ENCODE measurements at places on chromosomes 5 and 9.

DNA sequence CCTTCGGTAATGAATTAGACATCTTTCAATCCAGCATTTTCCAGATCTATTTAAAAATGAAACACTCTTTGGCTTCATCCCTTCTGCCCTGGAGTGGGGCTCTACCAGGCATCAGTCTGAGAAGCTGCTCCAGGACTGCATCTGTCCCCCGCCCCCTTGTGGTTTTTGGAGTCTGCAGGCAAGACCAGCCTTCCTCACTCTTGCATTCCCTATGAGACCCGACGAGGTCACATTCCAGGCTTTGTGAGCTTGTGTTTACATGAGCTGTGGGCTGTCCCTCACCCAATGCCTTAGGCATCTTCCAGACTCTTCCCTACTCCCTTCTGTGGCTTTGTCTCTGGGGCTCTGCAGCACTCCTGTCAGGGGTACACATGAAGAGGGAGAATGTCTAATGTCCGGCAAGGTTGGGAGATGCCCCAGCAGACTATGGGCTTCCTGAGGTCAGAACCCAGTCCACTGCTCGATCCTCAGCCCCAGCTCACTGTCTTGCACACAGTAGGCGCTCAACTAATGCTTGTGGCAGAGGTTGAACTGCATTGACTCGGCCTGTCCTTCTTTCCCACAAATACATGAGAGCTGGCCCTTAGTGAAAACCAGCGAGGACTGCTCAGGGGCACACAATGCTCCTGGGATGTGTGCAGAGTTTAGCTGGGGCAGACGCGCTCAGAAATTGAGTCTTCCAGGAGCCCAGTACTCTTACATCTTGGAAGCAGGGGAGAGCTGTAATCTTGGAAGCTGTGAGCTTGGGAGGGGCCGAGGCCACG is 11.7 kb upstream of the GADD45G start:
- DNase-seq: no peak

DNA sequence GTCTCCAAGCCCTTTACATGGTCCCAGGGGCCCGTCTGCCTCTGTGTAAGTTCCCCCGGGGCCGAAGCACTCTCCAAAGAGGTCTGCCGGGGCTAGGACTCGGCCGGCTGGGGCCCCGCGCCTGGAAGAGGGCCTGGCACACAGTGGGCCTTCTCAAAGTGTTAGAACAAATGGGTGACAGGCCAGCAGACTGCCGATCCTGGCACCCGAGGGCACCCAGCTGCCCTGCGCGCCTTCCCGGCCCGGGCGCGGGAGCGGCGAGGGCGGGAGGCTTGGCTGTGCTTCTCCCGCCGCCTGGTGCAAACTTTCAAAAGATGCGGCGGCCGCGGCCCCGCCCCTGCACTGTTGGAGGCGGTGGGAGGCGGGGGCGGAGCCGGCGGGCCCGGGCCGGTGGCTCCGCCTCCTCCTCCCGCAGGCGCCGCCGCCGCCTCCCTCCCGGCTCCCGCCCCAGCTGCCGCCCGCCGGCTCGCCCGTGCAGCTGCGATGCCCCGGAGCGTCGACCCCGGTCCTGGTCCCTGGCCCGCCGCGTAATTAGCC is at the start of gene NEURL1B:
Gene NEURL1B, plus strand, starts transcription at position 442 of the 537 bp plus-strand sequence. CDS start 144 bp downstream, outside the sequence.
- DNase-seq: no peak

DNA sequence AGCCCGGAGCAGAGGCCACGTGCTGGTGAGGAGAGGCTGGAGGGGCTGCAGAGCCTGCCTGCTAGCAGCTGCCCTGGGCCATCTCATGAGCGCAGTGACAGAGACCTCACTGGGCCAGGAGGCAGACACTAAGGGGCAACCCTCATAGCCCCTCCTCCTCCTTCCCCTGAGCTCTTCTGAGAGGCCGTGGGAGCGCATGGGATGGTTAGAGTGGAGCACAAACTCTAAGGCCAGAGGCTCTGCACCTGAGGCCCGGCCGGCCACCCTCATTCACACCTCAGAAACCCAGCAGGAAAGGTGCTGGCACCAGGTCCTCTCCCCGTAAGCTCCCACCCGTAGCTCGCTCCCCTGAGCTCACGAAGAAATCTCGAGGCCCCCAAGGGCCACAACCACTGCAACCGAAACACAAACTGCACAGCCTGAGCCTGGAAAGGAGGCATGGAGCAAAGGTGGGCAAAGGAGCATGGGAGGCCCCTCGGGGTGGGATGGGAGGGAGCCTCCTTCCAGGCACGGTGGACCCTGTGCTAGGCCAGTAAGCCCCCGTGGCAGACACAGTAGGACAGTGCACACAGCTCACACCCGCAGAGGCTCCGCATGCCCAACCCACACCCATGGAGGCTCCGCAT is 17.7 kb downstream of the CAMSAP1 start:
- no peak for DNase-seq

GRCh38 chr5:121988488-121988887 is 26.7 kb downstream of the SRFBP1 start:
- DNase-seq: no peak

DNA sequence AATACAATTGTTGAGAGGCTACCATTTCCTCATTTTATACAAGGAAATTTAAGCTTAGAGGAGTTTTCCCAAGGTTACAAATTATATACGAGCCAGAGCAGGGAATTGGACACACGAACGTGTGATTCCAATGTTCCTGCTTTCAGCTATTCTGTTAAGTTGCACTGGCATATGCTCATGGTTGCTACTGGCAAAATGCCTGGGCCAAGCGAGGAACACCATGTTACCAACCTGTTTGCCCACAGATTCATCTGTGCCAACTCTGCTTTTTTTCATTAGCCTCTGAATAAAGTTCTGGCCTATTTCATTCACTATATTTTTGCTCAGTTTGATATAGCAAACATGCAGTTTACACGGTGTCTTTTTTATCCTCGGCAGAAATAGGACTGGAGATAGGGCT is 5.1 kb upstream of the C5orf46 start:
- DNase-seq: no peak

GRCh38 chr5:158780656-158781237 is 319.0 kb downstream of the EBF1 start:
- no peak for DNase-seq

DNA sequence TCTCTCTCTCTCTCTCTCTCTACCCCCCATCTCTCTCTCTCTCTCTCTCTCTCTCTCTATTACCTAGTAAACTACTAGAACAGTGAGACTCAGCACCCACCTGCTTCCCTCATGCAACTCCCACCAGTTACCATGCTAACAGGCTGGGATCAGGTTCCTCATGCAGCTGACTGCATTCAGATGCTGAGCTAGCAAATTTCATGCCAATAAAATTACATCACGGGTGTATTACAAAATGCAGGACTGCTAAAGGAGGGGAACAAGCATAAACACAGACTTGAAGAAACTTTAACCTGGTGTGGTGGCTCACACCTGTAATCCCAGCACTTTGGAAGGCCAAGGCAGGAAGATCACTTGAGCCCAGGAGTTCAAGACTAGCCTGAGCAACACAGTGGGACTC is 76.0 kb downstream of the CEMIP2 start:
- DNase-seq: no peak

DNA sequence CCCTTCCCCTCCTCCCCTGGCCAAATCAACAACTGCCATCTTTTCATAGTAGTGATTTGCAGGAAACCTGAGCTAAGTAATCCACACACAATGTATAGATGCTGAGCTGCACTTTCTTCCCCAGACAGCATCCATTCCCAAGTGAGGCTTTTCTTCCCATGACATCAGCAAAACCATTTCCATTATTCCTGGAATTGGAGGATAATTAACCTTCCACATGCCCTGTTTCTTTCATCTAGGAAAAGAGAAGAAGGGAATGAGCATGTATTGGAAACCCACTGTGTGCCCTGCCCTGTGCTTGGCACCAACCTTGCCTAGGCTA is 268.0 kb downstream of the ZSWIM6 start:
- DNase-seq: no peak

DNA sequence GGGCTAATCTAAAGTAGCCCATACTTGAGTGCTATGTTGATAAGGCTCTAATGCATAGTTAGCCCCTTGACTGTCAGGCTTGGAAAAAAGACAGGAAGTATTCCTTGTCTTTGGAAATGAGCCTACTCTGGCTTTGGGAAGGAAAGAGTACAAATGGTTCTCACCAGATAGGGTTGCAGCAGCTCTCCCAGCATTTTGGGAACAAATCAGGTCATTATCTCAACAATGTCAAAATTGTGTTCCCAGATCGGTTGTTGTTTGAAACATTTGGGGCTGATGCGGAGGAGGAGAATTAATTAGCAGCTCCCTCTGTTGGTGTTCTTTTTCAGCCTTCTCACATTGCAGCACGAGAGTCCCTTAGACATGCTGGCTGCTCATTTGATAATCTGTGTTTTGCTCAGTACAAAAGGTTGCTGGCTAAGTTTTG is 294.7 kb upstream of the DMRT1 start:
- DNase-seq: no peak

DNA sequence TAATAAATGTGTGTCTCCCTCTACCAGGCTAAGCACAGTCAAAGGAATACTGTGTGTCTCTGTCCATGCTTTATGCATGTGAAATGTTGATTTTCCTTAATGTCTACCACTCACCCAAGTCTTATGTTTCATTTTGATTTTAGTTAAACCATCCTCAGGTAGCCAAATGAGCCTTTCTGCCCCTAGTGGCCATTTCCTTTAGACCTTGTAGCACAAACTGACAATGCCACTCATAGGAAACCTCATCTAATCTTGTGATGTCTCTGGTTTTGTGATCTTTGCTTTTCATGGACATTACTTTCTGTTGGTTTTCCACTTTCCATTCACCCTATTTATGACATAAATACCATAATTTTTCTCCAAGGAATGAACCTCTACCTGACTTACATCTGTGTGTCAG is 820.8 kb downstream of the MAT2B start:
- no peak for DNase-seq

DNA sequence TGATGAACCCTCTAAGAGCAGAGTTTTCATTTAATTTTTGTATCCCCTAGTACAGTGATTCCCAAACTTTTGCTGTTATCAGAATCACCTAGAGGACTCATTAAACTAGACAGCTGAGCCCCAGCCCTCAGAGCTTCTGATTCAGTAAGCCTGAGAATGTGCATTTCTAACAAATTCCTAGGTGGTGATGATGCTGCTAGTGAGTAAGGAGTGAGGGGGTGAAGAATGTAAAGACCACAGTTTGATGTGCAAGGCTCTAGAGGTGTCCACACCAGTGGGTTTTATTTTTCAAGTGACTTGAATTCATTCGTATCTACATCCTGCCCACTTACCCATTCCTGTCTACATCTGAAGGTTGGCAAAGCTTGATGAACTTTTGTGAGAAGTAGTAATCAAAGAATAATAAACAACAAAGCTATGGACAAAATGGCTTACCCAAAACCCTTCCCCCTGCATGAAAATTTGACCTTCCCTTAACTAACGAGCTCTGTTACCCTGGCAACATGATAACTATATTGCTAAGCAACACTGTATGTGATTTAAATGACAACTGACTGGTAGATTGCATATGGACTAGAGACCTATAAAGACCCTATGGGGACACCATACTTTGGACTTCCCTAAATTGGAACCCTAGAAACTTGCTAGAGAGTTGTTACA is 35.2 kb downstream of the DTWD2 start:
- DNase-seq: no peak

DNA sequence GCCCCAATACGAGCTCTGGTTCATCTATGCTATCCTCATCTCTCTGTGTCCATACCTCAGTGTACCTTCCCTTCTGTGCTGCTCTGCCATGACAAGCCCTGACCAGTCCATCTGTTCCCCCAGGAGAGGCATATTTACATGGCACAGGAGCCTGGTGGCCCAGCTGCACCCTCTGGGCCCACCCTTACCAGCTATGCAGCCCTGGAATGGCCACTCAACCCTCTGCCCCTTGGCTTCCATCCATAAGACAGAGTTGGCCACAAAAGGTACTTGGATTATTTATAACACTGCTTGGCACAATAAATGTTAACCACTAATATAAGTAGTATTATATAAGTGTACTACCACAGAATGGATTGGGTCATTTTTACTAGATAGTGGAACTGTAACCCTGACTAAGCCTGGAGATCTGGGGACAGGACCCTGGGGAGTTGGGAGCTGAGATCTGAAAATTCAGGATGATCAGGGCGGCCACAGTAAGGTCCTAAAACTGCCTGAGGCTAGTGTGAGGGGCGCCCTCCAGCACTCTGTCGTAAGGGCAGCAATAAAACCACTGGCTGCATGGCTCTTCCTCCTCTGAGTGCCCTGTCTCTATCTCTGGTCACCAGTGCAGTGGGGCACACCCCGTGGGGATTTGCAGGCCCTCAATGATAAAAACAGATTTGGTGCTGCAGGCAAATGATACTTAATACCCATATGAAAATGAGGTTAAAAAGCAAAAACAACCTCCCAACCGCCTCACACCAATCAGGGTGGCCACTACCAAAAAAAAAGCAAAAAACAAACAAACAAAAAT is 65.8 kb downstream of the SEMA4D start:
- DNase-seq: no peak

GRCh38 chr5:180090098-180090768 is 18.7 kb upstream of the RNF130 start:
- peak; percentile 85 for DNase-seq

DNA sequence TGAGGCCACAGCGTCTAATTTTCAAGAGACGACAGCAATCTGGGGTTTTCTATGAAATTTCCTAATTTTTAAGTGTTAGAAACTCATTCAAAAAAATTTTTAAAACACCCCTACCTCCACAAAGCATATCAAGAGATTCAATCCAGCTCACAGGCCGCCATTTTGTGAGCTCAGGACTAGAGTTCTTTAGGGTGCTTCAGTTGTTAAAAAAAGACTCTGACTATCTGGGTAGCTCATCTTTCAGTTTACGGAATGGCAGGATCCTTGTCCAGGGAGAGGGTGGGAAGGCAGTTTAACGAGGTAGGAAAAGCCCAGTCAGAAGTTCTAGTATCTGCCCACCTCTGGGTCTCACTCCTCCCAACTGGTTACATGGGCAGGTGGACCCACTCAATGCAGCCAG is 43.1 kb downstream of the CAMK2A start:
- no peak for DNase-seq

- no peak for DNase-seq
These were observed 3.5 kb downstream of the PHF2 start for GRCh38 chr9:93579711-93580516.

DNA sequence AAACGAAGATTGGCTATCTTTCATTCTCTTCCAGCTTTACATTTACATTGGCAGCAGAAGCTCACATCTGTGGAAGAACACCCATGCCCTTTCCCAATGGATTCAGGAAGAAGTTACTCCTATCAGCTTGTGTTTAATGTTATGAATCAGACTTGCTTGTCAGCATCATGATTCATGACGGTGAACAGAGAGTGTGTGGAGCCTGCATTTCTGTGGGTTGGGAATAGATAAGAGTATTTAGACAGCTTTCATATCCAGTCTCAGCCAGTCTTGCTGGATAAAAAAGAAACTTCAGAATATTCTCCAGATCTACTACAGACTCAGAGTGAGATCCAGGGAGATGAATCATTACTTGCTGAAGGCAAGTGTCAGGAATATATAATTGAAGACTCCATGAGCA is 812.9 kb upstream of the ZNF608 start:
- no peak for DNase-seq

GRCh38 chr5:105639068-105639467 is 2031.7 kb downstream of the EFNA5 start:
- DNase-seq: no peak

- no peak for DNase-seq
These were observed 341.2 kb upstream of the IRX2 start for GRCh38 chr5:3092664-3093063.

- no peak for DNase-seq
These were observed 41.6 kb downstream of the CAAP1 start for GRCh38 chr9:26850995-26851394.
